Uterus (tissue), 4 donors: ENCODE measurements at places on chromosomes 3 and 15. TPM values are rescaled to one million over a fixed set of nuclear protein-coding genes. Genes with fewer than 3 reads are reported as not detected.

- DNase-seq = no peak
Measured at GRCh38 chr15:39344662-39345141, 236.2 kb upstream of the THBS1 start.

SNURF gene
- 1.5 TPM for total RNA-seq

- no peak for DNase-seq
Measured at GRCh38 chr15:74245342-74245931, 9.3 kb downstream of the CCDC33 start.

BCHE gene
- total RNA-seq = 9.7 TPM

- no peak for DNase-seq
Measured at GRCh38 chr15:39593656-39594445, 13.0 kb downstream of the THBS1 start.

DNA sequence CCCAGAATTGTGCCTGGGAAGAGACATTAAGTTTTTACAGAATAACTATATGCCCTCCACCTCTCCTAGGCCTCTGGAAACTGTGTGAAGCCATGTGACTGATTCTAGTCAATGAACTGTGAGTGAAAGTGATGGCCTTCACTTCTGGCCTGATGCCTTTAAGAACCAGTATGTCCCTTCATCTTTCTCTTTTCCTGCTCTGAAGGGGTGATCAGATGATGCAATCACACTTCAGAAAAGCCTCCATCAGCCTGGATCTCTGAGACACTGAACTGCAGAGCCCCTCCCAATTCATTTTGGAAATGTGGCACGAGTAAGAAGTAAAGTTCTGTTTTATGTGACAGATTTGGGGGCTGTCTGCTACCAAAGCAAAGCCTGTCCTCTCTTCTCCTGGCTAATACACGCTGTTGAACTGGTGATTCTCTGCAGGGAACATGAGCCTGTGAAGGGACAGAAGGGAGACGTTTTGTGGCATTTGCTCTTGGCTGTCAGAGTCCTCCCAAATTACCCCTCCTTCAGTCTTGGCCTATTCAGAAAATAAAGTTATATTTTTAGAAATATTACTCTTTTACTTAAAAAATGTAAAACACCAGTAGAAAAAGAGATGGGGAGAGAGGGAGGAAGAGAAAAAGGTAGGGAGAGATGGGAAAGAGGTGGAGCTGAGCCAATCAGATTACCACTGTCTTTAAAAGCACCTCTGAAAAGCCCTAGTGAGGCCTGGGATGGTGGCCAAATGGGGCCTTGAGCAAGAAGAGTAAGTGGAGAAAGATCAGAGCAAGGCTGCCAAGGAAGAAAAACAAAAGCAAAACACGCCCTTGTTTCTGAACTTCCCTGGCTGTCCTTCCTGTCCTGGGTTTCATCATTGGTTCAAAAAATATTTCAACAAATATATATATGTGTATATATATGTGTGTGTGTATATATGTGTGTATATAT is 40.9 kb upstream of the RYK start:
- DNase-seq = peak; percentile 92

DNAH12 gene
- total RNA-seq = 0.30 TPM

- no peak for DNase-seq
Measured at GRCh38 chr3:84439476-84439875, 519.3 kb upstream of the CADM2 start.

GRCh38 chr15:67696087-67696486 is 129.2 kb upstream of the SKOR1 start:
- DNase-seq = no peak

- DNase-seq = no peak
Measured at GRCh38 chr3:61956236-61956635, 394.9 kb downstream of the PTPRG start.

DNA sequence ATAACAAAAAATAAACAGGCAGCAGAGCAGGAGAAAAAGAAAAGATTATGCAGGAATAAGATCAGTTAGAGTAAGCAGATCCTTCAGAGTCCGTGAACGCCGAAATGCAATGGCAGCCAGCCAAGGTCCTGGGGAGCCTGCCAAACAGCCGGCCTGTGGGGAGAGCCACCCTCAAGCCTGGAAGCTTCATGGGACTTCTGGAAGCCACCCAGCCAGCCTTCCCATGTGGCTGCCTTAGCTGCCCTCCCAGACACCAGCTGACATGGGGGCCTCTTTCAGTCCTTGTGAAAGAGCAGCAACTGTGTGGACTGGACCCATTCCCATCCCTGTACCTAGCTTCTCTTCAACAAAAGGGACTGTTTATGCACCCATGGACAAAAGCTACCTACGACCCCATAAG is 64.9 kb upstream of the RAD18 start:
- peak; percentile 87 for DNase-seq

DNA sequence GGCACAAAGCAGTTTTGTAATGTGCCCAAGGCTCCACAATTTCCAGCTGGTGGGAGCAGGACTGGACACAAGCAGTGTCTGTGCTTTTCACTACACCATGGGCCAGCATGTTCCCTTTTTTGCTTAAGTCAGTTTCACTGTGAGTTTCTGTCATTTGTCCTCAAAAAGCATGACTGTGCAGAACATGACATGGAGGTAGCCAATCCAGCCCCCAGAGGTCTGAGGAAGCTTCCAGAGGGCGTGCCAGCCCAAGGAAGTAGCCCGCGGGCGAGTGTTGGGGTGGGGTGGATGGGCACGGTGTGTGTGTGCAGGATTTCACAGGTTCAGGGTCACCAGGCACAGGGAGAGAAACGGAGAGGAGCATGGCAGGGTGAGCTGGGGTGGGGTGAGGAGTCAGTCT is 8.0 kb upstream of the EEFSEC start:
- DNase-seq = no peak

ADGRG7 gene
- not detected for total RNA-seq

DNA sequence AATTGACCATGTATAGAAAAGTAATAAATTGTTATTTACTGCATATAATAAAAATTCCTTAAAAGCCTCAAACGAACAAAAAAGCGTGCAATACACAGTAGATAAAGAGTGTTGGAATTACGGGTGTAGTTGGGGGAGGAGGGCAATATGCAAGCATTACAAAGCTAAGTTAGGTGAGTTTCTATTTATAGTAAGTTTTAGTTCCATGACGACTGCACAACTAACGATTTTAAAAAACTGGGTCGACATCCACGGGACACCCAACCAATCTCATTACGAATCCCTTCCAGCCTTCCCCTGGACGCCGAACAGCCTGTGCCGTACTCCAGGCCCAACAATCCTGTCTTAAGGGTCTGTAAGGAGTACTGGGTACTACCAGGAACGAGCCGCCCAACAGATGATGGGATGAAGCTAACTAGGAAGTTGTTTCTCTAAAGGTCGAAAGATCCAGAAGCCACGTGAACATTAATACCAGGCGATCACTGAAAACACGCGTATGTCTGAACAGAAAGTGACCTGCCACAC is 677 bp downstream of the POLQ start:
- no peak for DNase-seq

DNA sequence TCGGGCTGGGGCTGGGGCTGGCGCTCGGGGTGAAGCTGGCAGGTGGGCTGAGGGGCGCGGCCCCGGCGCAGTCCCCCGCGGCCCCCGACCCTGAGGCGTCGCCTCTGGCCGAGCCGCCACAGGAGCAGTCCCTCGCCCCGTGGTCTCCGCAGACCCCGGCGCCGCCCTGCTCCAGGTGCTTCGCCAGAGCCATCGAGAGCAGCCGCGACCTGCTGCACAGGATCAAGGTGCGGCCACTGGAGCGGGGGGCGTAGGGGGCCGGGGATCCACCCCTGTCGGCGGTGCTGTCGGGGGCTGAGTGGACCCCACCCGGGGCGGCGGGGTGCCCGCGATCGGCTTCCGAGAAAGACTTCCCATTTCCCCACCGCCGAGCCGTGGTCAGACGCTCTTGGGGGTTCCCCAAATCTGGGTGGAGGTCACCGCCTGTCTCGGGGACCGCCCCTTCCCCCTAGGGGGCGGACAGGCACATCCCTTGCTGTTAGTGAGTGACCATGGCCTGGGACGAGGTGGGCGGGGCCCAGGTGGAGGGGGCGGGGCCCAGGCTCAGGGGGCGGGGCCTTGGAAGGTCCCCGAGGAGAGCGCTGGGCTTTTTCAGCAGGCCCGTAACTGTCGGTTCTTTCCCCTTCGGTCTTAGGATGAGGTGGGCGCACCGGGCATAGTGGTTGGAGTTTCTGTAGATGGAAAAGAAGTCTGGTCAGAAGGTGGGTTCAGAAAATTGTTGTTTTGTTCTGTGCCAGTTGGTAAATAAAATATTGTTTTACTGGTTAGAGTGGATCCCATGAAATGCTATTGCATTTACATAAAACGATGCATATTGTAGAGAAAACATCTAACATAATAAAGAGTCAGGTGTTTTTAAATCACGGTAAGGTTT is 578 bp downstream of the LACTB start:
- peak; percentile 85 for DNase-seq

DNA sequence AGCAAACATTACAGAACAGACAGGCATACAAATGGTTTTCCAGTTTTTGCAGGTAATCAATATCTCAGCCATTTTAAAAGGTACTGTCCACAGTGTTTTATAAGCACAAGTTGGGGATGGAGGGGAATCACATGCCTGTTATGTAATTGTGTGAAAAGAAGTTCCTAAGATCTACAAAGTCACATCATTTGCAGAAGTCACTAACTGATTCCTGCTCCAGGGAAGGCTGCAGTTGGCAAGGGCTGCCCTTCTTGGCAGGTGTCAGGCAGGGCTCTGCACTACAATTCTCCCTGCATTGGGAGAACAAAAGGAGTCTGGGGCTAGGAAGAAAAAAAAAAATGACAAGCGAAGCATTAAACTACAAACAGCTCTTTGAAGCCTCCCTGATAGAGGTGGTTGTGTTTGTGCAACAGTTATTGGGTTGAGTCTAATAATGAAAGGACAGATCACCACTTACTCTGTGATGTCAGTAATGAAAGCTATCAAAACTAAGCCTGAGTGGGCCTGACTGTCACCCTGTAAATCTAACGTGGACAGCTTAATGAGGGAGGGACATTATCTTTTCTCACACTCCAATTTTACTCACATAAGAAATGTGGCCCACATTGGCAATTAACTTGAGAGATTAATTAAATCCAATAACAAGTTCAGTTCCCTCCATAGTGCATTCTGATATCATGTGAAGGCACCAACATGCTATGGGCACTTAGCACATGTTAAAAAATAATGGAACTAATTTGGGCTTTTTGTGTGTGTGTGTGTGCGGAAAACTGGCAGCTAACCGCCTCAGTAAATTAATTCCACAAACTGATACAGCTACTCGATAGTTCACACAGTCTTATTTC is 242.9 kb downstream of the FHIT start:
- DNase-seq = no peak

GRCh38 chr3:103499132-103499900 is 1064.5 kb downstream of the ZPLD1 start:
- no peak for DNase-seq

IL5RA gene
- total RNA-seq = not detected

GRCh38 chr3:128703561-128703960 is 22.4 kb upstream of the RAB7A start:
- no peak for DNase-seq

DNA sequence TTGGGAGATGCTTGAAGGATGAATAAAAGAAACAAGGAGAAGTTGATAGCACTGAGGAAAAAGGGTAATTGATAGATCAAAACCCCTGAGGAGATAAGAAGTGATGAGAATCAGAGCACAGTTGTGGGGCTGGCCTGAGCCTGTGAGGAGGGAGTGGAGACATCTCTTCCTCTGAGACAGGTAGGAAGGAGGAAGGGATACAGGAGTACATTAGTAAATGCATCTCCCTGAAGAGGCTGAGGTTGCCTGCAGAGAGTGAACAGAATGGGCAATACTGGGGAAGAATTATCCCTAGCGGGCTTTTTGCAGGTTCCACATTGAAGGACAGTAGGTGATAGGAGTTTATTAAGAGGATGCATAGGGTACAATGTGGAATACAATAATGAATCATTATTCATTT is 17.3 kb upstream of the SCAMP5 start:
- DNase-seq = no peak

DNA sequence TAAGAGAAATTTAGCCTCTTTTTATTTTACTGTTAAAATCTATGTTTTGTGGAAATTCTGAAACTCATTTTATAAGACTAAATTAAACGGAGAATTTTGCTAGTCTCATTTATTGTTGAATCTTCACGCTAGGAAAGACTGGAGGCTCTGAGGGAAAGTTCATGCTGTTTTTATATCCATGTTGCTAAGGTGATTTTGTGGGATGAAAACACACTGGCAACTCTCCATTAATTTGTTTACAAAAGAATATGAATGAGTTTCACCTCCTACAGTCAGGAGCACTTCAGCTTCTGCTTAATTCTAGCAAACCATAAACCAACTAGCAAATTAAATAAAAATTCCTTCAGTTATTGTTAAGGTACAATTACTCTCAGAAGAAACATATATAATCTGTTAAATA is 195.4 kb downstream of the RAP2B start:
- DNase-seq = no peak

SFMBT1 gene
- total RNA-seq = 37.9 TPM

EPHA3 gene
- total RNA-seq = 63.0 TPM

ANO10 gene
- total RNA-seq = 45.6 TPM

GRCh38 chr3:46934498-46935167 is 41.9 kb downstream of the CCDC12 start:
- no peak for DNase-seq

SLC9A9 gene
- total RNA-seq = 12.8 TPM

DNA sequence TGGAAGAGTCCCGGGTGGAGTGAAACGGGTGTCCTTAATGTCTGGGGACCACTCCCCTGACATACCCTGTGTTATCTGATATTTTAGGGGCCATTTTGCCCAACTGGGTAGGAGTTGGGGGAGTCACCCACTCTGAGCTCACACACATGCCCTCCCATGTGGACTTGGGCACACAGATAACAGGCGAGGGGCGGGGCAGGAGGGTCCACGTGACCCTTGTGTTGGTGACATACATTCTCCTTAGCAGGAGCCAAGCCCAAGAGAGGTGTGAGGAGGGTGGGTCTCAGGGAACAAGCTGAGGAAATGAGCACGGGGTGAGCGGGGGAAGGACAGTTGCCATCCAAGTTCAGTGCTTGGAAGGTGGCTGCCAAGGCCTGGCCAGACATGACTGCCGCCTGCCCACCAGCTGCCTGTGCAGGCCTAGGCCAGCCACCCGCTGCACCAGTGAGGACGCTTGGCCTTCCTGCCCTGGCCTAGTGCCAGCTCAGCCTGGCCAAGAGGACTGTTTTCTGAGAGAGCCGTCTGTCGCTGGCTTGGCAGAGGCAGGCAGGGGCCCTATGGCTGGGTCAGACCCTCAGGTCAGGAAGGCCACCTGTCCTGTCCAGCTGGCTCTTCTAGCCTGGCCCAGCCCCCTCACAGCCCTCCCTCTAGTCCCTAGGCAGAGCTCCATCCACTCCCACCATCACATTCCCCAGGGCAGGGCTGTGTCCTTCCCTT is 31.3 kb upstream of the TMEM115 start:
- peak; percentile 26 for DNase-seq

- no peak for DNase-seq
Measured at GRCh38 chr3:169836078-169836941, 23.6 kb upstream of the LRRC34 start.
